Putamen (tissue), 1 donor: ENCODE measurements at places on chromosomes 16 and 17.

- no peak for DNase-seq
Measured at GRCh38 chr17:4444782-4445473, 11.2 kb downstream of the SPNS3 start.

DNA sequence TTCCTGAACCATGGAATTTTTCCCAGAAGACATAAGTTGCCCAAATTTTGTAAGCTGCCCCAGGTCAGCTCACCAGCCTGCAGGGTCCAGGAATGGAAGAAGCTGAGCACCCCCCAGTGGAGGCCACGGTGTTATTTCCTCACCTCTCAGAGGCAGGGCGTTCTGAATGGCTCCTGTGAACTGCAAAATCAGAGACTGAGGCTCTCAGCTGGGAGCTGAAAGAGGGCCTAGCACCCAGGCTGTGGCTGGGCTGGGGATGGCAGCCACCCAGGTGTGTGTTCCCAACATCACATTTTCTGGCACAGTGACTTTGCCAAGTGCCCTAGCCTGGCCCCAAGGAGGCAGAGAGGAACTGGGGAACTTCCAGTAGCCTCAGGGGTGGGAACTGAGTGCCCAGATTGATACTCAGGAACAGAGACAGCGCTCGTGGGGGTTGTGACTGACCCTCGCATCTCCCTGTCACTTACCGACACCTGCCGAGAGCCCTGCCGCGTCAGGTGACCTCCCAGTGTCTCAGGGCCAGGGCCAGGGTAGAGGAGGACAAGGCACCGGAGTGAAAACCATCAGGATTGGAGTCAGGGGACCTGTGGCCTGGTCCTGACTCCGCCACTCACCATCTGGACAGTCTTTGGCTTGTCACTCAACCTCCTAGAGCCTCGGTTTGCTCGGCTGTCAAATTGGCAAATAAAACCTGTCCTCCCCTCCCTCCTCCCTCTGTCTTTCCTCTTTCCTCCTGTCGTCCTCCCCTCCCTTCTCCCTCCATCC, 11.3 kb downstream of the CACNG4 start:
- DNase-seq, result no peak

- DNase-seq, result no peak
Measured at GRCh38 chr16:8886593-8887430, 4.7 kb downstream of the LITAFD start.

- no peak for DNase-seq
Measured at GRCh38 chr16:11973070-11973469, 3.5 kb upstream of the SNX29 start.

- DNase-seq, result no peak
Measured at GRCh38 chr17:4509923-4510617, 11.4 kb downstream of the SPNS2 start.

- no peak for DNase-seq
Measured at GRCh38 chr16:85046931-85047866, 19.6 kb downstream of the KIAA0513 start.

DNA sequence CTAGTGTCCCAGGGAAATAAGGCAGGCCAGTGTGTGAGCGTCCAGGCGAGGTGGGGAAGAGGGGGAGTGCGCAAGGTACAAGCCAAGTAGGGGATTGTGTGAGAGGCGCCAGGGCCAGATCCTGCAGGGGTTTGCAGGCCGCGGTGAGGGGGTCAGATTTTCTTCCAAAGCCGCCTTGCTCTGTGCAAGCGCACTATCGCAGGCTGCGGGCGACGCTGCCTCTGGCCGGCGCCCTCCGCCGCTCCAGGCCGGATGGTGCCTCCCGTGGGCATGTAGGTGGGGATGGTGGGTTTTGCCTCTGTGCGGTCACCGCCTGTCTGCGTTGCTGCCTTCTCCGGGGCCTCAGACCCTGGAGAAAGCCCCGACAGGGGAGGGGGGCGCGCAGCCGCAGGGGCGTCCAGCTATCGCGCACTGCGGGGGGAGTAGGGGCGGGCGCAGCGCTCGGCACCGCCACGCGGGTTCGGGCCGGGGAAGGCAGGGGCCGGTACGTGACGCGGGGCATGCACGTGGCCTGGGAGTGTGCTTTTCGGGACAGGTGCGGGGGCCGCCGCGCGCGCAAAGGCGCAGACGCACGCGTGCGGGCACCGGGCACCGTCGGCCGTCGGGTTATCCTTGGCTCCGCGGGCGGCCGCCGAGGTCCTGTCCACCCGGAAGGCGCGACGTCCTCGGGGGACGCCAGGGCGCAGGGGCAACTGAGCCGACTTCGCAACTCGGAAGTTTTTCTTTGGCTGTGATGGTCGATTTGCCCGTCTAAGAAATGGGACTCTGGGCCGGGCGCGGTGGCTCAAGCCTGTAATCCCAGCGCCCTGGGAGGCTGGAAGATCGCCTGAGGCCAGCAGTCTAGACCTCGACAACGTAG, 1.1 kb upstream of the HAPSTR1 start:
- DNase-seq, result no peak
